Fibroblast of lung (primary cell): ENCODE measurements at places on chromosomes 6 and 20. TPM values are rescaled to one million over a fixed set of nuclear protein-coding genes. Genes with fewer than 3 reads are reported as not detected.

DNA sequence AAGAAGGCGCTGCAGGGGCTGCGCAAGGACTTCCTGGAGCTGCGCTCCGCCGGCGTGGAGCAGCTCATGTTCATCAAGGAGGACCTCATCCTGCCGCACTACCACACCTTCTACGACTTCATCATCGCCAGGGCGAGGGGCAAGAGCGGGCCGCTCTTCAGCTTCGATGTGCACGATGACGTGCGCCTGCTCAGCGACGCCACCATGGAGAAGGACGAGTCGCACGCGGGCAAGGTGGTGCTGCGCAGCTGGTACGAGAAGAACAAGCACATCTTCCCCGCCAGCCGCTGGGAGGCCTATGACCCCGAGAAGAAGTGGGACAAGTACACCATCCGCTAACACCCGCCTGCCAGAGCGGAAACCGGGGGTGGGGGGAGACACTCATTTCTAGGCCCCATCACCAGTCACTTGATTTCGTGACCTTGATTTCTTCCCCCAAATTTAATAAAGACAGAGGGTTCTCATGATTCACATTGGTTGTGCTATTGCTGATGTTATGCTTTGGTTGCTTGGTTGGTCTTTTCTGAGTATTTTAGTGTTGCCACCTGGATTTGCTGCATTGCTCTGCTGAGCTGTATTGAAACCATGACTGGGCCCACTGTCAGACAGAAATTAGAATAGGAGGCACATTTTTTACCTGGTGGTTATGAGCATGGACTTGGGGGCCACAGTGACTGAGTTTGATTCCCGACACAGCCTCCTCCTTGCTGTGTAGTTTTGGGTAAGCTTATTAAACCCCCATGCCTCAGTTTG is 1.5 kb downstream of the FAM50B start:
- DNase-seq = no peak

DNA sequence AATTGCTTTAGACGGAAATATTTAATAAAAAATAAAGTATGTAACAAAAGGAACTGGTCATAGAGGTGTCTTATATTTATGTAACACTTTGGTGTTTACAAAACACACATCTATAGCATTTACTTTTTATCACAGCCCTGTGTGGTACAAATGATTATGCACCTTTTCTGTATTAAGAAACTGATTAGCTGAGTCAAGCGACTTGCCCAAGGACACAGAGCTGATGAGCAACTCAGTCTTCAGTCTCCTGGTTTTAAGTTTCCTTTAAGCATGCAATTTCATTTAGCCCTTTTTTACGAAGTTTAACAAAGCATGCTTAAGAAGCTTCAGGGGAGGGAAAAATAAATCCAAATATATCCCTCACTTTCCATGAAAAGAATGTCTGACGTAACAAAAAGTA is 2.5 kb downstream of the DCDC2 start:
- no peak for DNase-seq

DNA sequence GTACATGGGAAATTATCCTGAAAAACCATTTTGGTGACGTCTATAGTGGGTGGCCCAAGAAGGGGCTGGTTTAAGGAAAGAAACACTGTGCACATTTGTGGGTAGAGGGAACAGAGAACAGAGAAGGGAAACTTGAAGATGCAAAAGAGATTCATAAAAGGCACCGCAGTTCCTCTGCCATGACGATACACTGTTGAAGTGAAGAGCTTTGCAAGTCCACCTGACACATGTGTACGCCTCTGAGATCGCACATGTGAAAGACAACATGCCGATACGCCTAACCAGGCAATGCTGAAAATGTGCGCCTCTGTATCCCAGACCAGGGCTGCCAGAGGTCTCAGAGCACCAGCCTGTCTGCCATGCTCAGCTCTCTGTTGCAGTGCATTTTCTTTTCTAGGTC is 180.9 kb downstream of the KIF16B start:
- DNase-seq = no peak

- DNase-seq = no peak
Measured at GRCh38 chr20:4167261-4168021, 152.1 kb upstream of the RNF24 start.

GRCh38 chr6:116205281-116205680 is 48.6 kb downstream of the TSPYL4 start:
- DNase-seq = peak; percentile 40

DNA sequence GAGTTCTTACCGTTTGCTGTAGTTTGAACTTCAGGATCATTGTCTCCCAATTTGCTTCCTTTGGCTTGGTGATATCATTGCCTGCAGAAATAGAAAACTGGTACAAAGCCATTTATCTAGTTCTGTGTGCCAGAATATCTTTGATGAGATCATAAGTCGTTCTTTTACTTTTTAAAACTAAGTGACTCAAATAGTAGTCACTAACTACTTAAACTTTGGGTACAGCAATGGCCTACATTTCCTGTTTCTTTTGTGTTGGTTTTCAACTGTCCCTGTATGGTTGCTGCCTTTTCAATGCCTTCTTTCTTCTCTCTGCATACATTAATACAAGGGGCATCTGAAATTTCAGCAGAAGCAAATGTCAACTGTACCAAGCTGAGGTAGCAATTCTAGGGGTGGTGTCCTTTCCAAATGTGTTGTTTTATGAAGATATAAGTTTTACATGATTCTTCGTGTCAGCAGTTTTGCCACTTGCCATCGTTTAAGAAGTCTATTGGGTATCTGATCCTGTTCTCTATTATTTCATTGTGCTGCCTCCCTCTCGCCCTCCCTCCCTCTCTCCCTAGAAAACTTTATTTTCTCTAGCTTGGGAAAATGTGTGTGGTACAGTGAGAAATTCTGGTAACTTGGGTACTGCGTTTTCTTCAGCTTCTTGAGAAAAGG is 238.5 kb downstream of the FARS2 start:
- peak; percentile 77 for DNase-seq

DNA sequence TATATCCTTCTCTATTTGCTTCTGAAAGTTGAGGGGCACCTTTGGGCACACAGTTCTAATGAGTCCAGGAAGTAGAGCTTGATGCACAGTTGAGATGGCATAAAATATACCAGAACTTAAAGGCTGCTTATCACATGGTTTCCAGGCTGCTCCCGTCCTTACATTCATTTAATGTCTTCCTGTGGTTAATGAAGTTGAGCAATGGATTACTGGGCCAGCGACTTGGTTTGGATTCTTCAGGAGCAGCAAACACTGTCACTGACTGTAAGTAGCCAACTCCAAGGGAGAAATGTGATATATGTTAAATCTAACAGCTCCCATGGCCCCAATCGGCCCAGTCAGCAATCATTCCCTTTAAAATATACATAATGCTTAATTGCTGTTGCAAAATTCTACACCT is 9.0 kb upstream of the TSHZ2 start:
- DNase-seq = no peak

GRCh38 chr6:13697857-13698256 is 13.8 kb downstream of the RANBP9 start:
- DNase-seq = no peak

DNA sequence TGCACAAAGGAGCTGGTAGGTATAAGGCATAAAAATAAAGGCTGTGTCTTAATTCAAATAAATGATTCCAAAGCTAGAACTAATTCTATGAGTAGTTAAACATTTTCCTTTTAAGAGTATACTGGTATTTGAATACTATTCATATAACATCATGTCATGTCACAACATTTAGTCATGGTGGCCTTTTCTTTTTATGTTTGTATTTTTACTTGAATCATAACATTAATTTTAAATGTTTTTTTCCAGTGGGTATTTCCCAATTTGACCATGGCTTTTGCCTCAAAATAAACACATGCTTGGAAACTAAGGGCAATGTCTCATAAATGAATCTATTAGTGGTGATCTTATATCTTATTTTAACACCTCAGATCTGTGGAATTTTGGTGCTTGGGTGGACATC is 177.1 kb downstream of the CD109 start:
- peak; percentile 16 for DNase-seq

GRCh38 chr6:44659726-44660125 is 272.2 kb downstream of the CDC5L start:
- DNase-seq = no peak

GRCh38 chr6:106783640-106784566 is 154.5 kb downstream of the QRSL1 start:
- DNase-seq = peak; percentile 37

DNA sequence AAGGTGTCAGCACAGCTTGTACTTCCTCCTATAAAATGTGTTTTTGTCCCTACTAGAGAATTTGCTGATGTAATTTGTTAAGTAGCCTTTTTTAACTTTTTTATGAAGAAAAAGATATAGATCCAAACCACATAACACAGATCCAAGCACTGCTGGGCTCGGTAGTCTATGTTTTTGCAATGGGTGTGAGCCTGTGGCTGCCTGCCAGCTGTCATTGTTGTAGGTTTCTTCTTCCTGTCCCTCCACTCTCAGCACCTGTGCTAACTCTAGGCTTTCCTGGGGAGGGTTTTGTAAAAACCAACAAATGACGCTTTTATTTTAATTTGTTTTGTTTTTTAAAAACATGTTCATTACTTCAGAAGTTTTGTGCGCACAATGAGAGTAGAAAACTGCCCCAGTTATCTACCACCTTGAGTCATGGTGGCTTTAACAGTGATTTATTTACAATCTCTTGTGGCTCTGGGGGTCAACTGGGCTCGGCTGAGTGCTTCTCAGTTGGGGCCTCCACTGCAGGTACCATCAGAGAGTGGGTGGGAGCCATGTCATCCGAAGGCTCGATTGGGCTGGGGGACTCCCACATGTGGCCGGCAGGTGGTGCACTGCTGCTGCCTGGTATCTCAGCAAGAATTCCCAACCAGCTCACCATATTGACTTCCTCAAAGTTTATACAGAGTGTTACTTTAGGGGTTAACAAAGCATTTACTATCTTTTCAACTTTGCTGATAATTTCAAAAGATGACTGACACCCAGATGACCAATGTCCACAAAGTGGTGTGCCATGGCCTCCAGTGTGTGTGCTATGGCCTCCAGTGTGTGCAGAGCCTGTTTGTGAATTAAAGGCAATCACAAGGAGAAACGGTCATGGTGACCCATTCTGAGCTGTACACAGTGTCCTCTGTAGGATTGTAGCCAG is 3.0 kb upstream of the CCR6 start:
- DNase-seq = no peak

- no peak for DNase-seq
Measured at GRCh38 chr6:87534377-87535047, 55.3 kb downstream of the RARS2 start.

- DNase-seq = peak; percentile 77
Measured at GRCh38 chr6:14333556-14334305, 216.2 kb downstream of the CD83 start.

GRCh38 chr20:2696646-2697045 is 4.1 kb downstream of the EBF4 start:
- no peak for DNase-seq

DNA sequence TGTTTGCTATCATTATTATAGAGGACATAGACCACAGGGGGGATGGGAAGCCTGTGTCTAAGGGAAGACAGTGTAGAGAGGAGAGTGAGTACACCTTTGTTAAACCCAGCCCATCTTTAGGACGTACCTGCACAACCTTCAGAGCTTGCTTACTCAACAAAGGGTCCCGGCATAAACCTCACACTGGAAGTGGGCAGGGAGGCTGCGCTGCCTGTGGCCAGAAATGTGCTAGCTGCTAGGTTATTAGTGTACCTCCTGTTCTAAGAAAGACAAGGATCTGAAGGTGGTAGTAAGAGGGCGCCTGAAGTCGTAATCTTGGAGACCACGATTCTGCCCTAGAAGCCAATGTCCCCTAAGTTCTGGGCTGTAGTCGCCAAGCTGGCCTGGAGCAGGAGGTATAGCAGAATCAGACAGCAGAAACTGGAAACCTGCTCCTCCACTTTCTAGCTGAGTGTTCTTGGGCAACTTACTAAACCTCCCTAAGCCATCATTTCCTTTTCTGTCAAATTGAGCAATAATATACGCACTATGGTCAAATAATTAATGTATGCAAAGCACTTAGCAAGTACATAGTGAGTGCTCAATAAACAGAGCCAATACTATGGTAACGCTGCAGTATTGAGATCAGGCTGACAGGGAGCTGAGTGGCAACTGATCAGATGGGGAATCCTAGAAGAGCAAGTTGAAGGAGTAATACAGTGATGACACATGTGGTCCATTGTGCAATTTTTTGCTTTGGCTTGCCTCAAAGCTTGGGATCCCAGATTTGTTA is 16.8 kb upstream of the AKIRIN2 start:
- DNase-seq = peak; percentile 43

DNA sequence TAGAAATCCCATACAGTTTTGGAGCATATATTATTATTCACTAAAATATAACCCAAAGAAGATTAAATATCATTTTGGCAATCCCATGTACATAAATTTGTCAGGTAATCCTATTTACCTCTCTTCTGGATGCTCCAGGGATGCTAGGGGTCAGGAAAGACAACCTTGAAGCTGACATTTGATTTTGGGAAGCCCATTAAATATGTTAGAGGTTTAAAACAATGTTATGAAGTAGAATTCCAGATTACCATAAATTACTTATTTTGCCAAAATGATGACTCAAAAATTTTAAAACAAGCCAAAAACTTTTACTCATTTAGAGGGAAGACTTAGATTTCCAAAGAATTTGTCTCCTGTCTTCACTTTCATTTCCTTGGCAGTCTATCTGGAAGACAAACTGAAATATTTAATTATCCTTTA is 9.2 kb upstream of the IL22RA2 start:
- DNase-seq = no peak

GRCh38 chr20:47561180-47561579 is 59.5 kb downstream of the NCOA3 start:
- DNase-seq = peak; percentile 72

- no peak for DNase-seq
Measured at GRCh38 chr6:2848851-2849250, 7.2 kb upstream of the SERPINB1 start.

GRCh38 chr20:48624315-48625020 is 203.3 kb downstream of the PREX1 start:
- DNase-seq = no peak

DNA sequence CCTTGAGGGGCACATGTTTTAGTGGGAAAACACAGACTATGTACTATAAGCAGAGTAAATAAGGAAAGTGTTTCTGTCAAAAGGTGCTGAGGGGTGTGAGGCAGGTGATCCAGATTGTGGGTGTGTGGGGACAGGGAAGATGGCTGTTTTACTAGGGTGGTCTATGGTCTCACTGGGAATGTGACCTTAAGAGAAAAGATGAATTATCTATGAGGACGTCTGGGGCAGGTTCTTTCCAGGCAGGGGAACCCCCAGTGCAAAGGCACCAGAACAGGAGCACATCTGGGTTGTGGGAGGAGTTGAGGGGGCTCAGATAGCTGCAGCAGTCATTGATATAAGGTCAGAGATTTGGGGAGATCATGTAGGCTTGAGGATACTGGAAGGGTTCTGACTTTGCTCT is 18.2 kb upstream of the POLR1H start:
- DNase-seq = no peak

- no peak for DNase-seq
Measured at GRCh38 chr20:23856736-23857135, 22.8 kb downstream of the CST5 start.

SAMD3 gene
- 2.8 and 4.9 TPM in 2 replicates for total RNA-seq

SIM1 gene
- not detected in 2 replicates for total RNA-seq

GPX6 gene
- total RNA-seq = not detected in 2 replicates

SLC22A2 gene
- total RNA-seq = not detected in 2 replicates

RWDD2A gene
- 3.6 and 4.6 TPM in 2 replicates for total RNA-seq

PRRT1 gene
- 0.26 and 0.33 TPM in 2 replicates for total RNA-seq
